A673 (cell line): ENCODE measurements at places on chromosomes 1 and 21. TPM values are rescaled to one million over a fixed set of nuclear protein-coding genes. Genes with fewer than 3 reads are reported as not detected.

IGSF8 gene
- 14.0 and 18.1 TPM in 2 replicates for total RNA-seq

SPATA21 gene
- not detected in 2 replicates for total RNA-seq

DNA sequence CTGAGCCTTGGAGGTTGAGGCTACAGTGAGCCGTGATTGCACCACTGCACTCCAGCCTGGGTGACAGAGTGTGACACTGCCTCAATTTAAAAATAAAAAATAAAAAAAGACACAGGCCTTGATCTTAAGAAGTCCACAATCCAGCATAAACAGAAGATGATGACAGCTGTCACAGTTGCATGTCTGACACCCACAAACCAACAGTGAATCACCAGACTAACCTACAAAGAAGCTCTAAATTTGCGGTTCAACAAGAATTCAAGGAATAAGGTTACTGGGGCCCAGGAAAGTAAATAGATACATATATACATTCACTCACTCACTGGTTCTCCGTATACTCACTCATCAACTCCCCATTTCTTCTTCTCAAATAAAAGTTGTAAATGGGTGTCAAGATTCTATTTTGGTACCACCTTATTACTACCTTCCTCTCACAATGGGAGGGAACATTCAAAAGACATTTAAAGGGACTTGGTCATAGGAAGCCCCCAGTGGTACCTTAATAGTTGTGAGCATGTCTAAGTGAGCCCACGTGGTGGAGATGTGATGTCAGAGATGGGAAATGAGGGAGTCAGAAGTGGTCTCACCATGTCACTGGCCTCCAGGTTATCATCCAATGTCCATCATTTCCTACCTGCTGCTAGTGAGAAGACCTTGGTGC lies 66.9 kb upstream of the PRDX6 start:
- DNase-seq = no peak

DNA sequence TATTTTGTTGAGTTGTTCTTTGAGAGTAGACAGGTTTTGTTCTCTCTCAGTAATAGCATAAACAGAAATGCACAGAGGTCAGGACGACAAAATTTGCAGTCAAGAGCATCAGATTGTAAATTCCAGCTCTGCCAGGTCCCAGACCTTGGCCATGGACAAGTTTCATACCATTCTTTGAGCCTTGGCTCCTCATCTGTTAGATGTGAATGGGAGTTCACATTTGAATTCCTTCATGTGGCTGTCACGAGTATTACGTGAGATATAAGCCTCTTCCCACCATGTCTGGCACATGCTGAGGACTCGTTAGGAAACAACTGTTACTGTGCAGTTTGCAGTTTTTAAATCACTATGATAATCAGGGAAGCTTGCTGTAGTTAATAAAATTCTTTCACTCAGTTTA lies 93.2 kb upstream of the KCTD3 start:
- DNase-seq = no peak

DNA sequence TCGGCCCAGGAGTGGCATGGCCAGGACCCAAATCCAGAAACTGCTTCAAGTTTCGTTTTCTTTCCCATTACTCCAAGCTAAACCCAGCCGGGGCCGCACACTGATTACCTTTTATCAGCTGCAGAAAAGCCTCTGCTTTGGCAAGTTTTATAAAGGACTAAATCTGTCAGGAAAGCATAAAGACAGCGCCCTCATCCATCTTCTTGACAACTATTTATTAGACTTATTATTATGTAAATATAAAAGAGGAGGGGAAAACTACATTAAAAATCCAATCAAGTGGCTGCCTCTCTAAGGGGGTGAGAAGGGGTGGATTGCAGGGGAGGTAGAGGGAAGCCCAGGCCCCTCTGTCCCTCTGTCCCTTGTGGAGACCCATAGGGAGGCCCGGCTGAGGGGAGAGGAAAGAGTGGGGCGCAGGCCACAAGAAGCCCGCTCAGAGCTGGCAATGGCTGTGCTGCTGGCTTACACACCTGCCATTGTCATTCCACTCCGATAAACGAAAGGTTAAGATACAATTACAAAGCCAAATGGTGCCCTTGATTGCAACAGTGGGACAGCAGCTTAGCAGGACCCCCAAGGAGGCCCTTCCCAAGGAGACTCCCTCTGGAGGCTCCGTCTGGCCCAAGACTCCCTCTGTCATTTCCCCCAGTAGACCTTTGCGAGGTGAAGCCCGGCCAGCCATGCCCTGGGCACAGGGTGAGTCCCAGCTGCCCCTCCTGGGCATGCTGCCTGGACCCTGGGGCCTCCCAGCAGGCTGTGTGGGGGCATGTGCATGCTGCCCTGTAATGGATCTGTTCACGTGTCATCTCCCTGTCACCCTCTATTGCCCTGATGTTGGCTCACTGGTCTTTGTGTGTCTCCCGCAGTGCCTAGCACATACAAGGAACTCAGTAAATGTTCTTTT lies 45.4 kb downstream of the KCND3 start:
- DNase-seq = no peak

DNA sequence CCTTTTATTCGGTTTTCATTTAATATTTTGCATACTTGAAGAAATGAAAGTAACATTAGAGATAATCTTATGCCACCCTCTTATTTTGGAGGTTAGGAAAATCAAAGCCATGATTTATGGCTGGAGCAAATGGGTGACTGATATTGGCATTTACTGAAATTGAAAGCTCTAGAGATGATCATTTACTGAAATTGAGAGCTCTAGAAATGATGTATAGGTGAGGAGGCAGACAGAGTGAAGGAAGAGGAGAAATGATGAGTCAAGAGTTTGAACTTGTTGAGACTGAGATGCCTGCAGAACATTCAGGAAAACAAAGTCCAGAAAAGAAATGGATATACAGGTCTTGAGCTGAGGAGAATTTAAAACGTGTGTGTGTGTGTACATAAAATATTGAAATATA lies 217.6 kb downstream of the LTN1 start:
- DNase-seq = no peak

- DNase-seq = no peak
These were observed 32.3 kb downstream of the FMO1 start for GRCh38 chr1:171280599-171280998.
